HS-27A (cell line): ENCODE measurements at places on chromosomes 5 and 9.

DNA sequence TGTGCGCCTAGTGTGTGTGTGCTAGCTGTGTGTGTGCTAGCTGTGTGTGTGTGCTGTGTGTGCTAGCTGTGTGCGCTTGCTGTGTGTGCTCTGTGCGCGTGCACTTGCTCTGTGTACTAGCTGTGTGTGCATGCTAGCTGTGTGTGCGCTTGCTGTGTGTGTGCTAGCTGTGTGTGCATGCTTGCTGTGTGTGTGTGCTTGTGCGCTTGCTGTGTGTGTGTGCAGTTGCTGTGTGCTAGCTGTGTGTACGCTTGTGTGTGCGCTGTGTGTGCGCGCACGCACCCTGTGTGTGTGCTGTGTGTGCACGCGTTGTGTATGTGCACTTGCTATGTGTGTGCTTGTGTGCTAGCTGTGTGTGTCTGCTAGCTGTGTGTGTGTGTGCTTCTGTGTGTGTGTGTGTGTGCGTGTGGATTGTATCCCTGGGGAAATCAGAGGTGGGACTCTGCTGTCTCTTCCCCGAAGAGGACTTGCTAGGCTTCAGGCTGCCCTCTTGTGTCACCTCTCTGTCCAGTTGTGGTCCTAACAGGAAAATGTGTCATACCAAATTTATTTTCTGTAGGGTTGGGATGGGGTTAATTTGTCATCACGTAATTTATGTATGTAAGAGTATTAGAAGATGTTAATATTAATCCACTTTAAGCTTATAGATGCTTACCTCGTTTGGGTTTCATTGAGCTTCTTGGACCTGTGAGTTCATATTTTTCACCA is 38.9 kb downstream of the TPPP start:
- no peak for DNase-seq

DNA sequence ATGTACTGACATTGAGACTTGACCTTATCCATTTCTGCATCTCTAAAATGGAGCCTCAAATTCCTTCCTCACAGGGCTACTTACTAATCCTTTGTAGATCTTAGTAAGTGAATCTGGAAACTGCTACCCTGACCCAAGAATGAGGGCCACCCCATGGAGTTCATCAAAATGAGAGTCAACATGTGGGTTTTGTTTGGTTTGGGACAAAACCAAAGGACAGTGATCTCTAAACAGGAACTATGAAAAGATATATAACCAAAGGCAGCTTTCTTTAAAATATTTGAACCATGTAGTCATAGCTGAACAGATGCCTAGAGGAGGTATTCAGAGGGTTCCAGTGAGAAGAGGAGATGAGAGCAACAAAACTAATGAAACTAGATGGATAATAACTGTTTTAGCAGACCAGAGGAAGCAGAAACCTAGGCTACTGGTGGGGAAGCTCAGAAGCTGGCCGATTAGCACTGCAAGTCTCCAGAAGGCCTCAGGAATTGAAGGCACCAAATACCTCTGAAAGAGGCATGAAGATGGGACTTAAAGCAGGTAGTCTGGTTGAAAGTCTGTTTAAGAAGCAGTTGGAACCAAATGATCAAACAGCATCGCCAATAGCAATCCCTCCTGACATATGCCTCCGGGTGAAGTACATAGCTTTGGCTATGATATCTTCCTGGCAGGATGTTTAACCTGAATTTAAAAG is 45.8 kb downstream of the THOC3 start:
- DNase-seq, result peak; percentile 90

DNA sequence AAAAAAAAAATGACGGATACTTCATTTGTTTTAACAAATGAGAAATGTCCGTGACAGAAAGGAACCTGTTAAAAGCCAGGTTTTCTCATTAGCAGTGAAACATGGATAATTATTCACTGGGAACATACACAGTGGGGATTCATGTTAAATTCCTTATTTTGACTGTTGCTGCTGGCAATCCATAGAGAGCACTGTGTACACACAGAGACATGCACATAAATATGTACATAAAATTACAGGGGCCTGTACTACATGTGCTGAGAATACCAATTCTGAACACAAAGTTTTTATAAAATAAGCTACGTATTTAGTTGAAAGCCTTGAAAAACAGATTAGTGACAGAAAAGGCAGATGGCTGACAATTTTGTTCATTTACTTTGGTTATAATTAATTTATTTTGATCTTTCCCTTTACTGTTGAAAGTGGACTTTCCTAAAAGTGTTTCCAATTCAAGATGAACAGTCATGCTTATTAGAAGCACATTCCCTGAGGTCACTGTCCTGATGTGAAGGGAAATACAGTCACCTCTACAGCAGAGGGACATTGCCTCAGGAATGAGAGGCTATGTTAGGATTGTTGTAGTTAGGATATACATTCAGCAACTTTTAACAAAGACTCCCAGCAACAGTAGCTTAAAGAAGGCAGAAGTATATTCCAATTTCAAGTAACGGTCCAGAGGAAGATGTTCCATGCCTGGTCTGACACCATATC is 166.7 kb downstream of the SAXO1 start:
- DNase-seq, result no peak

- no peak for DNase-seq
Measured at GRCh38 chr9:21904776-21905175, 89.4 kb downstream of the CDKN2A start.

GRCh38 chr9:116494815-116495634 is 192.1 kb upstream of the TRIM32 start:
- no peak for DNase-seq

GRCh38 chr5:71537687-71538086 is 49.5 kb upstream of the MCCC2 start:
- DNase-seq, result no peak

DNA sequence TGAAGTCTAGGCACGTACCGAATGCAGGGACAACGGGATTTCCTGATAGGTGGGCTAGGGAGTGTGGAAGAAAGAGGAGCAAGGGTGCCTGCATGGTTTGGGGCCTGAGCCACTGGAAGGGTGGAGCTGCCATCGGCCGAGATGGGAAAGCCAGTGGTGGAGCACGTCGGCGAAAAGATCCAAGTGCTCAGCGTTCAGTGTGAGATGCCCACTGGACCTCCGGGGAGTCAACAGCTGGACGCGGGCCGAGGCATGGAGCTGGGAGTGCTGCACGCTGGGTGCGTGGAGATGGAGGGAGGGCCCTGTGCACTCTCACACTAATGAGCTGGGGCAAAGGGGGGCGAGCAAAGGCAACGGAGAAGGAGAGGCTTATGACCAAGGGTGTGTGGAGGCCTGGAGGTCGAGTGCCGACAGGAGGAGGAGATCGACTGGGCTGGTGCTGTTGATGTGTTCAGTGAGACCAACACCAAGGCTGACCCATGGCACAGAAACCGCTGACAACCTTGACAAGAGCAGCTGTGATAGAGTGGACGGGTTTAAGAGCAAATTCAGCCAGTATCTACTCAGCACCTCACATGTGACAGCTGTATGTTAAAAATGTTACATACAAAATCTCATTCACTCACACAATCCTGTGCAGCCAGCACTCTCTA is 85.7 kb downstream of the STK10 start:
- DNase-seq, result no peak

GRCh38 chr5:69415584-69415958 is 655 bp downstream of the MARVELD2 start:
- no peak for DNase-seq

DNA sequence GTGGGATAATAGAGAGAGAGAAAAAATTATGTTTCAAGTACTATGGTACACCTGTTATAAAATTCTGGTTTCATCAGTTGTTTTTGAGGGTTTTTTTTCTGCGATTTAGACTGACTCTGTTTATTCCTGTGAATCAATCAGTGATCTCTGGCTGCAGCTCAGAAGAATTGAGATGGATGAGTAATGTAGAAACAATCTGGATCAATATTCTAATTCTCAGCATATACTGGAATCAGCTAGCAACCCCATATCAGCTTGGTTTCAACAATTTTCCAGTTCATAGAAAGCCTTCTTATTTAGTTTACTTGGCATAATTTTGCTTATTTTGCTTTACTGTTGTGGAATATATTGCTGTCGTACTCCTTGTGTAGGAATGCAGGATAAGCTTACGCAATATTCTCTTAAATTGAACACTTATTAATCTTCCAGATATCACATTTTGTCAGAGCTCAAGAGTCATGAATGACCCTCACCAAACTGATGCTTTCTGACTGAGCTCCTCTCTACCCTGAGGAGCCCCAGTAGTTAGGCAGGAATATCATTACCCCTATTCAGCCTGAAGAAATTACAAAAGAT is 42.9 kb downstream of the SHC3 start:
- no peak for DNase-seq

GRCh38 chr9:91305596-91306295 is 56.0 kb downstream of the AUH start:
- no peak for DNase-seq

DNA sequence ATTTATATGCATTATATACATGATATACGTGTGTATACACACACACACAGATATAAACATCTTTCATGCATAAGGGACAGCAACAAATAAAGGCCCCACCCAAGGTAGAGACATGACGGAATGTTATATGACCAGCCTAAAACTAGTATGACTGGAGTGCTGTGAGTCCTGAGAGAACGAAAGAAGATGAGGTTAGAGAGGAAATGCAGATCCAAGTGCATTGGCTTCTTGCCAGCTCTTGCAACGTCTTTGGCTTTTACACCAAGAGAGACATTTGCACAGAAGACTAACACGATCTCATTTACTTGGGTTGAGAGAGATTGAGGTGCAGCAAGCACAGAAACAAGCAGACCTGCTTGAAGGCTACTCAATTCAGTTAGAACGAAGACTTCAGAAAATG is 23.0 kb downstream of the CDH10 start:
- DNase-seq, result no peak

GRCh38 chr5:98248949-98249348 is 524.5 kb upstream of the RGMB start:
- DNase-seq, result peak; percentile 59

DNA sequence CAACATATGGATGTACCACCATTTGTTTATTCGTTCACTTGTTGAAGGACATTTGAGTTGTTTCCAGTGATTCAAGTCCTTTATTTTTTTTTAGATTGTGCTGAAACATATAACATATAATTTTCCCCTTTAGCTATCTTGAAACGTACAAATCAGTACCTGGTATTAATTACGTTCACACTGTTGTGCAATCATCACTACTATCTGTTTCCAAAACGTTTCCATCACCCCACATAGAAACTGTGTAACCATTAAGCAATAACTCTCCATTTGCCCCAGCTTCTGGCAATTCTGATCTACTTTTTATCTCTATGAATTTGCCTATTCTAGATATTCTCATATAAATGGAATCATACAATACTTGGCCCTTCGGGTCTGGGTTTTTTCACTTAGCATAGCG is 116.0 kb downstream of the FGF1 start:
- DNase-seq, result no peak

DNA sequence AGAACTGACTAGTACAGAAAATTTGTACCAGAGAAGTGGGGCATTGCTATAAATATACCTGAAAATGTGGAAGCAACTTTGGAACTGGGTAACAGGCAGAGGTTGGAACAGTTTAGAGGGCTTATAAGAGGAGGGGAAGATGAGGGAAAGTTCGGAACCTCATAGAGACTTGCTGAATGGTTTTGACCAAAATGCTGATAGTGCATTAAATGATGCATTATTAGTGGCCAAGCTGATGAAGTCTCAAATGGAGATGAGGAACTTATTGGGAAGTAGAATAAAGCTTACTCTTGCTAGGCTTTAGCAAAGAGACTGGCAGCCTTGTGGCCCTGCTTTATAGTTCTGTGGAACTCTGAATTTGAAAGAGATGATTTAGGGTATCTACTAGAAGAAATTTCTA is 189.8 kb downstream of the FGF10 start:
- DNase-seq, result no peak

DNA sequence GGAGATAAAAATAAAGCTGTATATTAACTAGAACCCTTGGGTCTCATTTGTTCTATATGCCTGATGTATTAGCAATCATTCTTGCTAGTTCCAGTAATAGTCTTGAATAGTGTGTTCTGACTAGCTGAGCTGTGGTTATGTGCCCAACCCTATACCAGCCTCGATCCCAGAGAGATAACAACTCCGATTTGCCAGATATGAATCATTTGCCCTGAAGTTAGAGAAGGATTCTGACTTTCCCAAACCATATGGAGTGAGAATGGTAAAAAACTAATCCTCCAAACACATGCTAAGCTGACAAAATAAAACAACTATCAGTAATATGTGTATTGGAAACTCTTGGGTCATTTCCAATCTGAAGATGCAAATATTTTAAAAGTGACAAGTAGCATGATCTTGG is 64.8 kb downstream of the ALDH1A1 start:
- no peak for DNase-seq

DNA sequence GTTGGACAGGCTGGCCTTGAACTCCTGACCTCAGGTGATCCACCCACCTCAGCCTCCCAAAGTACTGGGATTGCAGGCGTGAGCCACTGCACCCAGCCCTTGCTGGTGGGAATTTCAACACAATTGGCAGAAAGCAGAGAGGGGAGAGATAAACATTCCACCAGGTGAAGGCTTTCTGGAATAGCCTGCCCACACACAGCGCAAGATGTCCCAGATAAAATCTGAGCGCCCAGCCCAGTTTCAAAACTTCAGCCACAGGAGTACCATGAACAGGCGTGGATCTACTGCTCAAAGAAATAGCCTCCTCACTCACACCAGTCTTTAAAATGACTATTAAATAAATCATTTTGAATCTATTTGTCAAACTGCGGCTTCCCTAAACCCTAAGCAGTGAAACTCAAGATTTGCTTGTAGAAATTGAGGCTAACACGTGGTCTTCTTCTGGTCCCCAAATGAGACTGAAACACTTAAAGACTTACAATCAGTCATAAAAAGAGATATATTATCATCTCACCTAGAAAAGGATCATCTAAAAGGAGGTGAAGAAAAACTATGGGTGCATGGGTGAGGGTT is 34.7 kb downstream of the CAPSL start:
- DNase-seq, result no peak

GRCh38 chr5:96318569-96319110 is 114.4 kb downstream of the PCSK1 start:
- no peak for DNase-seq

GRCh38 chr9:130845901-130846481 is 10.9 kb downstream of the ABL1 start:
- DNase-seq, result peak; percentile 88

DNA sequence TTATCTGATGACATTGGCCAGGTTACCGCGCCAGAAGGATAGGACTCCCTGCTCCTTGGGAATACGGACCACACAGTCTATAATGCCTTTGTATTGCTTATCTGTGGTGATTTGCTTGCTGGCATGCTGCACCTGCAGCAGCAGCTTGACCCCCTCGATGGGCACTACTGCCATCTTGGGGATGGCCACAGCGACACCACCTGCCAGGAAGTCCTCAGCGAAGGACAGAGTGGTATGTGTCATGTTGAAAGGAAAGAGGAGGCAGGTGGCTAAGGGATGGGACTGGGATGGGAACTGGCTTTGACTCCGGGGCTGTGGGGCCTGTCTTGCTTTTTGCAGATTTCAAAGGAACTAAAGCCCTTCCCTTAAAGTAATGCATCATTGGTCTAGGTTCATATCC is 50.3 kb upstream of the ACO1 start:
- no peak for DNase-seq
